ENCODE measurements at places on chromosomes 12 and 14. TPM values are rescaled to one million over a fixed set of nuclear protein-coding genes. Genes with fewer than 3 reads are reported as not detected.

Gene ATF7IP
- 31.0 TPM for polyA plus RNA-seq

- no peak for DNase-seq
These were observed at the start of gene TUNAR for GRCh38 chr14:95876761-95877538. Gene TUNAR (plus strand): TSS chr14:95876832.

Gene PMCH
- 0.42 TPM for polyA plus RNA-seq

- no peak for DNase-seq
These were observed 256.2 kb downstream of the AEBP2 start for GRCh38 chr12:19695244-19696098.

GRCh38 chr12:54355104-54355815 is 9.0 kb downstream of the GPR84 start:
- no peak for DNase-seq

DNA sequence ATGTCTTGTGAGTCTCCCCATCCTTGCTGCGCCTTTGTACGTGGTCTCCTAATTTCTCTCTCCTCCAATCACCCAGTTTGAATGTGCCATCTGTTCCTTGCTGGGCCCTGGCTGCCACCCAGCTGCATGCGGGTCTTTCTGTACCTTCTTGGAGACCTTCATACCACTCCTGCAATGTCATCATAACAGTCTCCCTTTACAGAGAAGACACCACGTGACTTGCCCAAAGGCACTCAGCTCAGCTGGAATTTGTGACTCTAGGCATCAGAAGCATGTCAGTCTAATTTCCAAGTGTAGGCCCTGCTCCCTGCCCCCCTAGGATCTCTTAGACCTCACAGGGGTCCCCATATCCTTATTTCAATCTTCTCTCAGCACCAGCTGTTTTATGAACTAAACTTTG is 284.2 kb downstream of the TTC8 start:
- no peak for DNase-seq

Gene CLEC2A
- polyA plus RNA-seq, result not detected

GRCh38 chr14:71863049-71863448 is 69.2 kb upstream of the RGS6 start:
- no peak for DNase-seq

- DNase-seq, result no peak
These were observed 57.1 kb downstream of the PLBD1 start for GRCh38 chr12:14510574-14510973.

DNA sequence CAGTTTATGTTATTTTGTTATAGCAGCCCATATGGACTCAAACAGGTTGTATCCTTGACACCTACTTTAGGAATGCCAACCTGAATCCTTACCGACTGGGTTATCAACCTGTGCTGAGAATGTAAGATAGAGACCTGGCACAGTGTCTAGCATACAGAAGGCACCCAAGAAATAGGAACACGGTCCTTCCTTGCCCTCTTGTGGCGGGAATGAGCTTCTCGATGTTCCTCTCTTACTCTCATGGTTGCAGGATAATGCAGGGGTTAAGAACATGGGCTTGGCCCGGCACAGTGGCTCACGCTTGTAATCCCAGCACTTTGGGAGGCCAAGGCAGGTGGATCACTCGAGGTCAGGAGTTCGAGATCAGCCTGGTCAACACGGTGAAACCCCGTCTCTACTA is 6.5 kb downstream of the C12orf43 start:
- DNase-seq, result no peak

Measured in forelimb muscle (tissue), 1 donor.